ENCODE measurements at places on chromosomes 4 and X. TPM values are rescaled to one million over a fixed set of nuclear protein-coding genes. Genes with fewer than 3 reads are reported as not detected.

The TRO gene
- total RNA-seq, result 7.2 TPM

- peak; percentile 31 for DNase-seq
Measured at GRCh38 chr4:72312032-72312650, 256.9 kb downstream of the ADAMTS3 start.

- no peak for DNase-seq
Measured at GRCh38 chr4:170697845-170698244, 608.1 kb upstream of the AADAT start.

DNA sequence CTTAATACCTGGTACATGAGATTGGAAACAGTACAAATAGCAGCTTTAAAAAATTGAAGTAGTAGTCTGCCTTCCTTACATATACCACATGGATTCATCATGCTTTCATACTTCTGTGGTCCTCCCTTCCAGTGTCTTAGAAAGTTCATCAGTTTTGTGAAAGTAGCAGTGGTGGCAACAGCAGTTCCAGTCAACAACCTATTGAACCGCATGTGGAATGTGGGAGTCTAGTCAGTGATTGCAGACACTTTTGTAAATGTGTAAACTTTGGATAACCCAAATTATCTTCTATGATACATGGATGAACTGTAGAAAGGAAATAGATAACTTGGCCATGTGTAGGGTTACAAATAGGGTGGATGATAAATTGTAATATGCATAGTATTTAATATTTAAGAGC, 34.1 kb downstream of the FNIP2 start:
- DNase-seq, result no peak
